T-cell (primary cell): ENCODE measurements at places on chromosomes 2 and 18.

DNA sequence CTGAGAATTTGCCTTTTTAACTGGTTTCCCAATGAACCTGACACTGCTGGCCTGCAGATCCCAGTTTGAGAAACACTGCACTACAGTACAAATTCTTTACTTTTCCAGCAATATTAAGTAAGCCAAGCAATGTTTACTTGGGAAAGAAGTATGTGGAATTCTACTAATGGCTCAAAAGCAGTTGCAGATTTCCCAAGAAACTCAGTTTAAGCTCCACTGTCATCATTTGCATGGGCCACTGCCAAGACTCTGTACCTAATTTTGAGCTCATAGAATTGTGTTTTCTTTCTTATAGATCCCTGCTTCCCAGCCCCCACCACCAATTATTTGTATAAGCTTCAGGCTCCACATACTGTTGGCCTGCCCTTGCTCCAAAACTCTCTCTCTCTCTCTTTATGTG, 676.1 kb downstream of the RNF144A start:
- no peaks in the 10 kb centered on the region for H3K27me3 ChIP-seq
- no peak overlapping the region for H3K27ac ChIP-seq
- no peak overlapping the region for H3K4me3 ChIP-seq

DNA sequence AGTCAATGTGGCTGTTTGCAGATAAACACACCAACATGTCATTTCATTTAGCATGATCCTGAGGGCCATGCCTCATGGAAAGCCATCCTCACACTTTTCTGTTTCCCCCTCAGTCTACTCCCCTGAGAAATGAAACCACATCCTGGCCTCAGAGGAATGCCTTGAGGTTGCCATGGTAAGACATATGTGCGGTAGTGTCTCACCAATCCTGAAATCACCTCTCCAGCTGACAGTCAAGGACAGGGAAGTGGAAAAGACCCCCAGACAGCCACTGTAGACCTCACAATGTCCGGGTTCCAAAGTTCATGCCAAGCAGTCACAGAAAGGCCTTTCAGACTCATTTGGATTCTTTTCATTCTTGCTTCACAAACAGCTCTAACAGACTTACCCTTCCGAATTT, 175.2 kb upstream of the PKDCC start:
- H3K4me3 ChIP-seq = no peak overlapping the region
- H3K27ac ChIP-seq = no peak overlapping the region
- peaks cover 20% of the 10 kb centered on the region for H3K4me1 ChIP-seq
- H3K36me3 ChIP-seq = no peaks in the 10 kb centered on the region
- no peak for DNase-seq

GRCh38 chr2:15614545-15615300, 23.1 kb downstream of the DDX1 start:
- no peaks in the 10 kb centered on the region for H3K27me3 ChIP-seq
- peaks cover 14% of the 10 kb centered on the region for H3K36me3 ChIP-seq
- H3K4me3 ChIP-seq = no peak overlapping the region
- no peaks in the 10 kb centered on the region for H3K4me1 ChIP-seq
- H3K27ac ChIP-seq = no peak overlapping the region
- DNase-seq = no peak

DNA sequence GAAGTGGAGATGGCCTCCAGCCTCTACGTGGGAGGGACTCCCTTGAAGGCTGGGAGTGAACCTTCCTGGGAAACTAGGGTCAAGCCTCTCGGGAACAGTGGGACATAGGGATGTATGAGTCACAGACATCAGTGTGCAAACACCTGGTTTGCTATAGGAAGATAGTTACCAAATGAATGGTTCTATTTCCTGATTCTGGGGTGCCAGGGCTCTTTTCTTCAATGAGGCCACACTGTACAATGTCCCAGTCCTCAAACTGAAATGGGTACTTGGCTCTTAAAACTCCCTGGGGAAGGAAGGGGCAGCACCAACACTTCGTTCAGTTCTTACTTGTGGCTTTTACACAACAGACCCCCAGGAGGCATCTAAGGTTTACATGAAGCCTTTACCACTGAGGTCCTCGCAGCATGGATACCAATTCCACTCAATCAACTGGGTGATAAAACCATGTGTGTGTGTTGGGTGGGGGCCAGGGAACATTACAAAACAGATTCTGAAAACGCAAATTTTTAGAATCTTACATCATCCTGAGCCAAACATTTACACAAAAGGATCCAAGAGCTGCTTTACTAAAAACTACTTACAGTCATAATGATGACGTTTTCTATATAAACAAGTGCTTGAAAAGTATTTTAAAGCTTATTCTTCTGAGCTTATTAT, 10.4 kb downstream of the ERFE start:
- H3K4me3 ChIP-seq = no peak overlapping the region
- no peak overlapping the region for H3K27ac ChIP-seq
- no peak for DNase-seq
- H3K27me3 ChIP-seq = no peaks in the 10 kb centered on the region
- no peaks in the 10 kb centered on the region for H3K4me1 ChIP-seq

GRCh38 chr2:58137221-58137620, 90.6 kb downstream of the VRK2 start:
- no peaks in the 10 kb centered on the region for H3K27me3 ChIP-seq
- H3K36me3 ChIP-seq = peaks cover 3% of the 10 kb centered on the region
- no peak overlapping the region for H3K27ac ChIP-seq
- H3K4me3 ChIP-seq = no peak overlapping the region

GRCh38 chr2:5328826-5329225, 363.4 kb upstream of the SOX11 start:
- DNase-seq = no peak
- no peaks in the 10 kb centered on the region for H3K27me3 ChIP-seq
- H3K4me1 ChIP-seq = no peaks in the 10 kb centered on the region
- no peaks in the 10 kb centered on the region for H3K36me3 ChIP-seq
- no peak overlapping the region for H3K4me3 ChIP-seq

- H3K27ac ChIP-seq = peak overlapping the region; percentile 76
- H3K36me3 ChIP-seq = peaks cover under 1% of the 10 kb centered on the region
- no peak for DNase-seq
- peak overlapping the region; percentile 99 for H3K4me3 ChIP-seq
- H3K27me3 ChIP-seq = no peaks in the 10 kb centered on the region
- peaks cover 40% of the 10 kb centered on the region for H3K4me1 ChIP-seq
Measured at GRCh38 chr2:47174733-47175361, 19.7 kb upstream of the STPG4 start.

GRCh38 chr2:98432145-98432544, 12.5 kb upstream of the INPP4A start:
- H3K4me3 ChIP-seq = no peak overlapping the region
- no peaks in the 10 kb centered on the region for H3K36me3 ChIP-seq
- H3K27me3 ChIP-seq = no peaks in the 10 kb centered on the region
- H3K27ac ChIP-seq = no peak overlapping the region

GRCh38 chr2:85601771-85602475, 575 bp downstream of the TMEM150A start:
- no peaks in the 10 kb centered on the region for H3K27me3 ChIP-seq
- H3K4me3 ChIP-seq = peak overlapping the region; percentile 81
- H3K36me3 ChIP-seq = peaks cover 5% of the 10 kb centered on the region
- peak overlapping the region; percentile 45 for H3K27ac ChIP-seq
- H3K4me1 ChIP-seq = peaks cover 39% of the 10 kb centered on the region

- peaks cover 12% of the 10 kb centered on the region for H3K36me3 ChIP-seq
- H3K27me3 ChIP-seq = no peaks in the 10 kb centered on the region
- H3K27ac ChIP-seq = no peak overlapping the region
- no peak for DNase-seq
- no peaks in the 10 kb centered on the region for H3K4me1 ChIP-seq
- no peak overlapping the region for H3K4me3 ChIP-seq
Measured at GRCh38 chr2:215973954-215974699, 39.2 kb downstream of the MREG start.

- H3K27ac ChIP-seq = no peak overlapping the region
- no peak overlapping the region for H3K4me3 ChIP-seq
- H3K36me3 ChIP-seq = no peaks in the 10 kb centered on the region
- H3K27me3 ChIP-seq = peaks cover 11% of the 10 kb centered on the region
- no peak for DNase-seq
Measured at GRCh38 chr18:58806826-58807714, 57.6 kb upstream of the ZNF532 start.

DNA sequence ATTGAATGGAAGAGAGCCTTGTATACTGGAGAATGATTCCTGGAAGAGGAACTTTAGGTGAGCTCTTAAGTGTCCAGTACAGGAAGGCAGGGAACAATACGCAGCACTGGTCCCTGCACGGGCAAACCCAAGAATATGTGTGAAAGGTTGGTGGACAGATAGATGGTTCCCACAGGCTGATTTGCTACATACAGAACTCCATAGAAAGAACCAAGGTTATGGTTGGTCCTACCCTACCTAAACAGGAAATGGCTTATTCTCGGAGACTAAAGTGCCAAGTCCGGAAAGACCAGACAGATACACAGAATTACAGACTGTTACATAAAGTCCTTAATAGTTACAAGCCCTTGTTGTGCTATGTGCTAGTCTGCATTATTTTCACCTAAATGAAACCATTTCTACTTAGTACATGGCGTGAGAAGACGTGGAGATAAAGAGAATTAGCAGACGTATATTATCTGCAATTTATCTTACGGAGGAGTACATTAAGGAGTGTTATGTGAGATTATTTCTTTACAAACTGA, 1.2 kb downstream of the REV1 start:
- no peaks in the 10 kb centered on the region for H3K36me3 ChIP-seq
- H3K4me1 ChIP-seq = peaks cover 13% of the 10 kb centered on the region
- H3K27ac ChIP-seq = peak overlapping the region; percentile 75
- DNase-seq = no peak

GRCh38 chr2:110869472-110870446, 137.4 kb downstream of the ACOXL start:
- H3K36me3 ChIP-seq = no peaks in the 10 kb centered on the region
- no peak for DNase-seq
- H3K27me3 ChIP-seq = no peaks in the 10 kb centered on the region
- H3K4me3 ChIP-seq = no peak overlapping the region
- peaks cover 7% of the 10 kb centered on the region for H3K4me1 ChIP-seq
- H3K27ac ChIP-seq = no peak overlapping the region

DNA sequence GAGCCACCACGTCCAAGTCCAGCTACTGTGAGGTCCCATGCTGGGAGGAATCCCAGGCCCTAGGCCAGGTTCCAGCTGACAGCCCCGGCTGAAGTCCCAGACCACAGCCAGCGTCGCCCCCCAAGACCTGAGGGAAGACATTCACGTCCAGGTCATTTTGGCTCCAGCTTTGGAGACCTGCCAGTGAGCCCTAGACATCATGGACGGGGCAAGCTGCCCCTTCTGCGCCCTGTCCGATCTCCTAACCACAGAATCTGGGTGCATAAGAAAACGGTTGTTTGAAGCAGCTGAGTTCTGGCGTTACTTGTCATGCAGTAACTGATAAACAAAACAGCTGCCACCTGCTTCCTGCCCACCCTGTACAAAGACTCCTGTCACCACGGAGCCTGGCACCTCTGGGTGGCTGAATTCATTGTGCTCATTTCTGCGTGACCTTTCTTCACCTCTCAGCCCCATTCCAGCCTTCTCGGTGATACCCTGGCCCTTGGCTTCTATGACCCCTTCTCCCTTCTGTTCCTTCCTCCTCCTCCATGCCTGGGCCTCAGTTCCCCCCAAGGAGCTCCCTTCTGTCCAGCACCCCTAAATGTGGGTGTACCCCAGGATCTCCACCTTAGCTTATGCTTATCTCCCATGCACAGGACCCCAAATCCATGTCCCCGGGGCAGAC, 72.6 kb upstream of the SMAD7 start:
- no peaks in the 10 kb centered on the region for H3K4me1 ChIP-seq
- peaks cover 40% of the 10 kb centered on the region for H3K27me3 ChIP-seq
- H3K36me3 ChIP-seq = no peaks in the 10 kb centered on the region
- no peak overlapping the region for H3K4me3 ChIP-seq

GRCh38 chr2:196259507-196260481, 88.4 kb upstream of the STK17B start:
- no peak overlapping the region for H3K4me3 ChIP-seq
- H3K36me3 ChIP-seq = no peaks in the 10 kb centered on the region
- H3K27ac ChIP-seq = peak overlapping the region; percentile 80
- peak; percentile 28 for DNase-seq
- H3K27me3 ChIP-seq = no peaks in the 10 kb centered on the region

DNA sequence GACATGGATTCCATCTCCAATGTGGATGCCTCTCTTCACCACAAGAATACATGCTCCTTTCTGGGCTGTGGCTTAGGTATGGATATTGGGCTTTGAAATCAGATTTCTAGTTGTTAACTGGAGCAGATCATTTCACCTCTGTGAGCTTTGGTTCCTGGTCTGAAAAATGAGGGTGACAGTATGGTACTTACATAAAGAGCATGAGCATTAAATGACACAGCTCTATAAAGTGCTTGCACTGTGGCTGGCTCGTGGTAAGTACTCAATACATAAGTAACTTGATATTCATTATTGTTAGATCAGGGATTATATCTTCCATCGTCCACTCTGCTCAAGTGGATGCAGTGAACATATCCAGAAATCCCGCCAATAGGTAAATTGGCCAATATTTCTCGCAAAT, 33.4 kb downstream of the ARHGAP25 start:
- peak overlapping the region; percentile 48 for H3K4me3 ChIP-seq
- H3K4me1 ChIP-seq = peaks cover 89% of the 10 kb centered on the region
- DNase-seq = no peak
- peak overlapping the region; percentile 95 for H3K27ac ChIP-seq

GRCh38 chr2:99338029-99338585, 918 bp downstream of the EIF5B start:
- no peak for DNase-seq
- H3K36me3 ChIP-seq = no peaks in the 10 kb centered on the region
- H3K27me3 ChIP-seq = no peaks in the 10 kb centered on the region
- peak overlapping the region; percentile 59 for H3K27ac ChIP-seq
- H3K4me1 ChIP-seq = peaks cover 17% of the 10 kb centered on the region

DNA sequence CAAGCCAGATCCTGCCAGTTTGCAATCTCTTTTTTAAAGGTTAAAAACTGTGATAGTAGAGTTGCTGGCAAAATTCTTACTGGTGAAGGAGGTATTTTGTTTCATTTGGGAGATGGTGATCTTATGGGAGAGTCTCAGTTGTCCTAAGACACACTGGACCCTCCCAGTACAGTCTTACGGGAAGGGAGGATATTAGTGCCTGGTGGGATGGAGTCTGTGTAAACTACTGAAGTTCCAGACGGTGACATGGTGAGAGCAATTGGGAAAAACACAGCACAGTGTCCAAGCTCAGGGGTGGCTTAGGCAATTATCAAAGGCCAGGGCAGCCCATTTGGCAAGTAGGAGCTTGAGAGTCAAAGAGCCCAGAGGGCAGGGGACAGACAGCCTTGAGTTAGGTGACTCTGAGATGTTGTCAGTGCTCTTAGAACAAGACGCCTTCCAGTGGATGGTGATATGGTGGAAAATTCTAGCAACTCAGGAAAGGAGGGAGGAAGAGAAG, 143.7 kb upstream of the CCDC68 start:
- H3K27ac ChIP-seq = no peak overlapping the region
- no peaks in the 10 kb centered on the region for H3K36me3 ChIP-seq
- H3K4me3 ChIP-seq = no peak overlapping the region
- no peaks in the 10 kb centered on the region for H3K27me3 ChIP-seq
- DNase-seq = no peak
